ENCODE measurements at places on chromosomes 5 and 9.

GRCh38 chr5:50302815-50303490 is 138.1 kb downstream of the EMB start:
- no peak for DNase-seq

DNA sequence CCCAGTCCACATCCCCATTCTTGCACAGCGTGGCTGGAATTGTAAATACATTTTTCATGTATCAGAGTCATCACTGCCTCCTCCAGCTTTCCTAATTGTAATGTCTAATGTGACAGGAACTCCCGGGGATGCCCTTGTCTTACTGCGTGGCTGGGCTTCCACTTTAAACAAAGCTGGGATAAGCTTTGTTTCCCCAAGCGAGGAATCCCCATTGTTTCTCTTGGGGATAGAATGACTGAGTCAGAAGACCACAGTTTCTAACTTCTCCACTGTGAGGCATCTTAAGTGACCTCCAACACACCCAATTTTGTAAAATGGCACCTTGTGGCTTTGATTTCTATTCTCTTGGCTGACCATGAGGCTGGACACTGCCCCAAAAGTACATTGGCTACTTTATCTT is 22.4 kb downstream of the ARPC5L start:
- DNase-seq = no peak

DNA sequence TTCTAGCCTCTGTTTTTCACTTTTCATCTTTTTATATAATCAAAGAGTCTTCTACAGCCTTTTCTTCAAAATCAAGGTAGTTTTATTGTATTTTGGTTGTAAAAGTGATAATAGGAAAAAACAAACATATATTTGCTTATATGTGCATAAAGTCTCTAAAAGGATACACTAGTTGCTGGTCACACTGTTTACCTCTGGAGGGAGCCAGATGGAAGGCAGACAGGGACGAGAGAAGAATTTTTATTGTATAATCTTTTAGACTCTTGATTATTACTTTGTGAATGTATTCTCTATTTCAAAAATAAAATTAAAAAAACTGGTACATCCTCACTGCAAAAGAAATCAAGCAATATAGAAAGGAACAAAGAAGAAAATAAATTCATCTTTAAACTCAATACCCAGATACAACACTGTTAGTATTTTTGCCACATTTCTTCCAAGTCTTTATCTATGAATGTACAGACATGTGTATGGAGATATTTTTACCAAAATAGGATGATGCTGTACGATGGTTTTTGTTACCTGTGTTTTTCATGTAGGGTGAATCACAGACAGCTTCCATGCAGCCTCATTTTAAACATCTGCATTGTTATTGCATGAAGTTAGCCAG is 6.1 kb upstream of the RNF183 start:
- DNase-seq = no peak

GRCh38 chr9:74521009-74521408 is 23.9 kb downstream of the RORB start:
- DNase-seq = no peak

- DNase-seq = peak; percentile 84
Observed at GRCh38 chr9:127968700-127969383, 11.9 kb downstream of the EEIG1 start.

- DNase-seq = no peak
Observed at GRCh38 chr9:99827244-99827643, 5.6 kb downstream of the NR4A3 start.

GRCh38 chr9:16268067-16268881 is 602.2 kb downstream of the BNC2 start:
- no peak for DNase-seq

DNA sequence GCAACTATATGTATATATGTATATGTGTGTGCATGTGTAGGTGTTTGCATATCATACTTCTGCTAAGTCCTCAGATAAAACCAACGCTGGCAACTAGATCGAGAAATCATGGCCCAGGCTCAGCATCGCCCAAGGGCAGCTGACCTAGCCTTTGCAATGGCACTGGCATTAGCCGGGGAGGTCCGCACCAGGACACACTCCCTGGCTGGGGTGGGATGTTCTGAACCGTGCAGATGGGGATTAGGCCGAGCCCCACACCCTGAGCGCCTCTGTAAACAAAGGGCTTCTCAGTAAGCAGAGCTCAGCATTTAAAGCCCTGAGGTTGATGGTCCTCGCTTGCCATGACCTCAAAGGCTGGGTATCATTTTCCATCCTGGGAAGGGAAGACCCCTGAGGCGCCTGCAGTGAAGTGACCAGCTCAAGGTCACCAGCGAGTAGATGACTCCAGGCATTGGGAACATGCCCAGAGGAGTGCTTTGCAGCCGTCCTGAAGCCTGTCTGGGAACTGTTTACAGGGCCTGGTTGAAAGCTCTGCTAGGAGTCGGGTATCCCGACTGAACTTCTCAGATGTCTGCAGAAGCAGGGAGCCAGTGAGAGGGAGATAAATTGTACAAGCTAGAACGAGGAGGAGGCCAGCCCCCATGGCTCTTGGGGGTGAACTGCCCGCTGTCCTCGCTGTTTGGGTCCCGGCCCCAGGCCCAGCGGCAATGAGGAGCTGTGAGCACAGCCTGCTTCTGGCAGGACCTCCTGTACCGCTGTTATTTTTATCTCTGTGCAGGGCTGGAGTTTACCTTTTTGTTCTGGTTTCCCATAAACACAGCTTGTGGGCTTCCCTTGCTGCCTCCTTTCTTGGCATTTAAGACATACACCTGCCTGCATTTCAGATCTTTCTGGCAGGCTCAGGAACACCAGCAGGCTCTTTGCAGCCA is 18.4 kb downstream of the GADD45G start:
- no peak for DNase-seq

DNA sequence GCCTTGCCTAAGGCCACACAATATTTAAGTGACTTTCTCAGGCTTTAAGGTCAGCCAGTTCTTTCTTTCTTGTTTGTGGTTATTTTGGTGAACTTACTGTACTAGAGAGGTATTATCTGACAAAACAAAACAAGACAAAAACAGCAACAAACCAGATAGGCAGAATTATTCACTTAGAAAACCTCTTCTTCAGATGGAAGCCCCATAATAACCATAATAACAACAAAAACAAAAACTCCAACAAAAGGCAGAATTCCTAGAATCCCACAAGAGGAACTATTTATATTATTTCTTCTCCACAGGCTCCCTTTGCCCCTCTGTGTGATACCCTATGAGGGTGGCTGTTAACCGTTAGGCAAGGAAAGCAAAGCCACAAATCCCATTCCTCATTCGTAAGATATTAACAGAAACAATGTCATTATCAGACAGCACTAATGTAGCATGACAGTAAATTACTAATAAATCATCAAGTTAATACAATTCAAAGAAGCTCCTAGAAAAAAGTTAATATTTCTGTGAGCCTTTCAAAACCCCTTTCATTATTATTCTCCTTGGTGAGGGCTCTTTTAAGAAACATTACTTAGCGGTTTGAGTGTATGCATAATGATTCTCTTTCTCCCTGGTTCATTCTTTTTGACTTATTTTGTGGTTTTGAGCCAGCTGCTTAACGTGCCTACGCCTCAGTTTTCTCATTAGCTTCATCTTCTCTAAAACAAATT is 274.9 kb downstream of the EFNA5 start:
- DNase-seq = no peak

DNA sequence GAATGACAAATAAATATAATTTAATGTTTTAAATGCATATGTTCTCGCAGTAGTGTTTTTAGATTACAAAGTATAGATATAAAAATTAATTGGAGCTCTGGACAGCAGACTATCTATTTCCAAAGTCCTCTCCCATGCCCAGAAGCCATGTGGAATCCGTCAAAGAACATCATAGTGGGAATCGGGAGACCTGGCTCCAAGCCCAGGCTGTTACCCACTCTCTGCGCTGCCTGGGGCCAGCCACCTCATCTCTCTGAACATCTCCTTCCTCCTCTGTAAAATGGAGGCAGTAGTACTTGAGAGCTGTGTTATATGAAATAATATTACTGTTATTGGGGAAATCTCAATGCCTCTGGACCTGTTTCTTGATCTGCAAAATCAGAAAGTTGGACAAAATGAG is 58.1 kb upstream of the SLC30A5 start:
- no peak for DNase-seq

GRCh38 chr5:137563646-137564397 is 64.7 kb upstream of the SPOCK1 start:
- peak; percentile 33 for DNase-seq

DNA sequence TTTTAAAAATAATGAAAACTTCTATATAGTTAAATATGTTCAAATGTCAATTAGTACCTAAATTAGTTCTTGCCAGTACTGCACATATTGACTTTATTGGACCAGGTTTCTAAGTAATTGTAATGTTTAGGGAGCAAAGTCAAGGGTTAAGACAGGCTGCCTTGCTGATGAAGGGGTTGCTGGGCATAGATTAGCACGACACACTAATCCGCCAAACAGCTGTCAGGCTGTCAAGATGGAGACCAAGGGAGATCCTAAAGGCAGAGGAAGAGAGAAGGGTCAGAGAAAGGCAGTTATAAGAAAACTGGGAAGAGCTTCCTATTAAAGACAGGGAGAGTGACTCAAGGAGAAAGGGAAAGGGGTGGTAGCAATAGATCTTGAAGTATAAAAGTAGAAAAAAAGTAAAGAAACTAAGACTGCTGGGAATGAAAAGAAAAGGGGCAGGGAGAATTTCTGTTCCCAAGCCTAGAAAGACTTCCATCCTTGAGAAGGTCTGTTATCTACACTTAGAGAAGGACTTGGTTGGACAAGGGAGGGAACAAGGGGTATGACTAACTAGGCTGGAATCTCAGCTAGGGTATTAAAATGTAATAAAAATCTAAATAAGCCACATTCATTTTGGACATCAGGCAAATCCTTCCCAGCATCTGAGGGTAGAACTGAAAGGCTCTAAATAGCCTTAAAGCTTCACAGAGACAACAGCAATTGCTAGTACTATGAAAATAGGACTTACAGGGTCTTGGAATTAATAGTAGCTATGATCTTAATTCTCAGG is 188.7 kb downstream of the FBXL17 start:
- DNase-seq = no peak

DNA sequence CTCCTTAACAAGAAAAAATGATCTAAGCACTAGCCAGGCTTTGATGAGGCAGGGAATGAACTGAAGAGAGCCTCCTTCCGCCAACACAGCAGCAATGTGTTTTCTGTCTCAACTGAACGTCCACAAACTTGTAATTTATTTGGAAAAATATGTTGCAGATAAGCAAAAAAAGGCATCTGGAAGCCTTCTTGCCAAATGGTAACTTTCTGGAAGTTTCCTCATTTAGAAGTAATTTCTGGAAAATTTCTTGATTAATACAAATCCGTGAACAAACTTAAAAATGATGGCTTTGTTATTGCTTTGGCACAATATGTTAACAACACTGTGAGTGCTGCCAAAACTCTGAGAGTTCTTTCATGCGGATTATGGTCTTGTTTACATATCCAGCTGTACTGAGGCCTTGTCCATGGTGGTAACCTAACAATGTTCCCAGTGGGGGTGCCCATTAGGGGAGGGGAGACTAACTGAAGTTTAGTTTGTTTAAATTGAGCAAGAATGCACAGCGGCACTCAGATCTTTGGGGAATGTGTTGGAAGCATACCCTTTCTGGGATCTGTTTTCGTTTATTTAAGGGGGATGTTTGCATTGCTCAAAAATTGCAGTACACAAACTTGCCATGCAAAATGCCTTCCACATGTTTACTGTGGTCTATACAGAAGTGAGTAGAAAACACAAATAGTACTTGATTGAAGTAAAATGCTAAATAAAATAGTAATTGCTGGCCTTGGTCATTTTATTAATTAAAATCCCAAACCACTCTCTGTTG is 334.7 kb downstream of the NR2F1-AS1 start:
- peak; percentile 14 for DNase-seq

DNA sequence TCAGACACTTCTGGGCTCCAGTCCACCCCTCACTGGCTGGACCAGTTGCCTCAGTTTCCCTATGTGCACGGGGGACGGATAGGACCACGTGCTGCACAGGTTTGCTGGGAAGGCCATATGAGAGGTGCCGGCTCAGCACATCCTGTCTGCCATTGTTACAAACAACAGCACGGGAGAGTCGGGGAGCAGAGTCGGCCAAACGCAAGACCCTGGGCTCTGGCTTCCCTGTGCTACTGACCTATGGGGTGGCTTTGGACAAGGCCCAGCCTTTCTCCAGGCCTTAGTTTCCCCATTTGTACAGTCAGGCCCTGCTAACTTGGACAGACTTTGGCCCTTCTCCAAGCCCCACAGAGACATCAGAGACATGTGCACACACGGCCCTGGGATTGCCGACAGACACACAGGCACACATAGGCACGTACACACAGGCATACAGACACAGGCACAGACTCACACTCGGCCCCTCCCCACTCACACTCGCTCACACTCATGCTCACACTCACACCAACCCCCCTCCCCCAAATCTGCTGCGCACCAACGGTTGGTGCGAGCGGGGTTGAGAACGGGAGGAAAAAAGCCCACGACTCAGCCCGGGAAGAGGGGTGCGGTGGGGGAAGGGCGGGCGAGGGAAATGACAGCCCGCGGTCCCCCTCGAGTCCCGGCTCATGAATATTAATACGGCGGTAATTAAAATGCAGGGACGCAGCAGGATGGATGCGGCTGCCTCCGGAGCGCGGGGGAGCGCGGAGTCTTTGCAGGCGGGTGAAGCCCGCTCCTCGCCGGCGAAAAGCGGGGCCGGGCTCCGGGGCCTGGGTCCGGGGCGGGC is 133.0 kb downstream of the C9orf50 start:
- peak; percentile 74 for DNase-seq

- no peak for DNase-seq
Observed at GRCh38 chr5:175693741-175694140, 35.9 kb downstream of the HRH2 start.

GRCh38 chr5:141597394-141597793 is 21.4 kb downstream of the DIAPH1 start:
- no peak for DNase-seq

GRCh38 chr9:84397822-84398221 is 57.3 kb upstream of the SLC28A3 start:
- DNase-seq = no peak

GRCh38 chr5:116375926-116376325 is 198.7 kb downstream of the SEMA6A start:
- DNase-seq = no peak

GRCh38 chr9:96875461-96876142 is 21.3 kb upstream of the ZNF782 start:
- peak; percentile 35 for DNase-seq

GRCh38 chr5:89071101-89071940 is 188.3 kb upstream of the MEF2C start:
- DNase-seq = no peak

DNA sequence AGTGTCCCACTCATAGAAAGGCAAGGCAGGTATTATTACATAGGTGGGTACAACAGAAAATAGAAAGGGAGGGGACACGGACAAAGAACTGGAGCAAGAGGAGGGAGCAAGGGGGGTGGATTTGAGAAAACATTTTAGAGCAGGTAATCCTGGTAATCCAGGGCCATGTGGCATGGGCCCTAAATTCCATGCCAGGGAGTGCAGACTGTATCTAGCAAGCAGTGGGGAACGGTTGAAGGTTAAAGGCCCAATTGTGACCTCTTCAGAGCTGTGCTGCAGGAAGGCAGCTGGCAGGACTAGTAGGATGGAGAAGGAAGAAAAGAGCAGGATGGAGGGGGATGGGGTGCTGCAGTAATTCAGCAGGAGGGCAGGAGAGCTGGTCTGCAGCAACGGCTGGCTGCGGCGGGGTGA is 75.2 kb downstream of the PDE6A start:
- DNase-seq = no peak
